ENCODE measurements at places on chromosomes 13 and 19.
A peak's percentile ranks its signal among the peaks of the same experiment; 100 is the strongest.

- no peak overlapping the region for H3K27ac ChIP-seq
- H3K4me3 ChIP-seq: no peak overlapping the region
- peaks cover 8% of the 10 kb centered on the region for H3K36me3 ChIP-seq
- no peaks in the 10 kb centered on the region for H3K27me3 ChIP-seq
- DNase-seq: no peak
These were observed 1.5 kb upstream of the GZMM start for GRCh38 chr19:542173-542866.

GRCh38 chr13:46586751-46587514 lies 34.0 kb downstream of the LRCH1 start:
- no peak for DNase-seq
- H3K4me1 ChIP-seq: peaks cover 31% of the 10 kb centered on the region
- H3K4me3 ChIP-seq: no peak overlapping the region
- H3K36me3 ChIP-seq: peaks cover 3% of the 10 kb centered on the region

- peaks cover 49% of the 10 kb centered on the region for H3K4me1 ChIP-seq
- H3K36me3 ChIP-seq: no peaks in the 10 kb centered on the region
- H3K4me3 ChIP-seq: peak overlapping the region; percentile 94
- DNase-seq: no peak
- no peaks in the 10 kb centered on the region for H3K27me3 ChIP-seq
- peak overlapping the region; percentile 72 for H3K27ac ChIP-seq
These were observed 1.8 kb downstream of the KLF16 start for GRCh38 chr19:1861599-1862031.

DNA sequence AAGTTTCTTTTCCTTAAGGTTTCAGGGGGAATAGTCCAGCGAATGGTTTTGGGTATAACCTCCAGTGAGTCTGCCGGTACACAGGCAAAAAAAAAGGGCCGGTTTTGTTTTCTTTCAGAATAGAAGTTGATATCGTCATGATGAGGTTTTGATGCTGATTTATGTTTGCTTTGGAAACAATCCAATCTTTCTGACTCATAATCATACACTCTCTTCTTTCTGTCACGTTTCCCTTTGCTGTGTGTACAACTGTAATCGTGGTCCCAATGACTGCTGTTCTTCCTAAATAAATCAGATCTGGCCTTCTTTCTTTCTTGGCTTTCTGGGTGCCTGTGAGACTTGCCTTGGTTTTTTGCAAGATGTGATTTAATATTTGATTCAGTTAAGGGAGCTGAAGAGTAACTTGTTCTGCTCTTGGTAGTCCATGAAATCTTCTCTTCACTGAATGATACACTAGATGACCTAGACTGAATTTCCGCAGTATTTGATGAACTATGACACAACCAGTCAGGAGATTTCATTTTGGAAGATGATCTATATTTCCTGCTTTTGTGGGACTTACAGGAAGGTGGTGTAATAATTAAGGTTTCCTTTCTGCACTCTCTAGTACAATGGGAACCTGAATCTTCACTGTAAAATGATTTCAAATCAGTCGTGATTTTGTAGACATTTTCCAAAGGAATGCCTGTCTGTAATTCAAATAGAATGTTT lies 34.9 kb upstream of the METTL21C start:
- H3K36me3 ChIP-seq: no peaks in the 10 kb centered on the region
- H3K4me1 ChIP-seq: no peaks in the 10 kb centered on the region
- H3K27ac ChIP-seq: no peak overlapping the region
- H3K27me3 ChIP-seq: peaks cover 21% of the 10 kb centered on the region

DNA sequence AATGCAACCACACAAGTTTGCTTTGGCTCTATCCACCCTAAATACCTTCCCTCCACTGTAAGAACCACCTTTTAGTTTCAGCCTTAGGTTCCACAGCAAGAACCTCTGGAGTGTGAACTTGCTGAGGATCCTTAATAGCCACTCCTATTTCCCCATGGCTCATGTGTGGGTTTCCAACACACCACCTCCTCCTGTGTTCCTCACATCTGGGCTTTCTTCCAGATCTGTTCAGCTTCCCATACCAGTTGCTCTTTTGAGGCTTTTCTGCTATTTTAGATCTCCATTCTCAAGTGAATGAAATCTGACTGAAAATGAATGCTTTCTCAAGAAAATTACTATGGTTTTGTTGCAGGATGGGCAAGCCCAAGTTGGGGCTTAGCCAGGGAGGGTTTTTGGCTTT lies 104.8 kb upstream of the MIR17HG start:
- H3K4me3 ChIP-seq: no peak overlapping the region
- no peak for DNase-seq
- no peaks in the 10 kb centered on the region for H3K4me1 ChIP-seq

- peaks cover 2% of the 10 kb centered on the region for H3K36me3 ChIP-seq
- H3K27me3 ChIP-seq: no peaks in the 10 kb centered on the region
- peak within 1 kb of the TSS; percentile 89 for H3K27ac ChIP-seq
- H3K4me3 ChIP-seq: peak within 1 kb of the TSS; percentile 90
- peaks cover 27% of the 10 kb centered on the region for H3K4me1 ChIP-seq
These were observed at the start of gene CDK8 for GRCh38 chr13:26253787-26254582. Gene CDK8 (plus strand): TSS chr13:26254129. CDS start chr13:26254642, 513 bp downstream.

DNA sequence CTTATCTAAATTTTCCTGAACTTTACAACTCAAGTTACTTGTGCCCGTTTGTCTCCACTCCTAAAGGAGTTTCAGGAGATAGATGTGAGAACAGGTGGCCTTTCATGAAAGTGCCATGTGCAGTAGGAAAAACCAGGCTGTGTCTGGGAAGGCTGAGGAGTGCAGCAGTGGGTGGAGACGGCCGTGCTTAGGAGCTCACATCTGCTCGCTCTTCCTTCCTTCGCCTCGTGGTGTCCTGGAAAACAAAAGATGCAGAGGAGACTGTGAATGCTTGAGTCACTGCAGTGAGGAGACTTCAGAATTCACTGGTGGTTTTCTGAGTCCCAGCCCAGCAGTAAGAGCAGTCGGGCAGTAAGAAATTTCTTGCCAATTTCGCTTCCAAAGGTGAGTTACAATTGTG lies 138.4 kb upstream of the RNF113B start:
- DNase-seq: no peak
- no peak overlapping the region for H3K4me3 ChIP-seq
- no peaks in the 10 kb centered on the region for H3K36me3 ChIP-seq

- H3K4me1 ChIP-seq: no peaks in the 10 kb centered on the region
- no peaks in the 10 kb centered on the region for H3K27me3 ChIP-seq
- H3K36me3 ChIP-seq: no peaks in the 10 kb centered on the region
- DNase-seq: no peak
- H3K27ac ChIP-seq: no peak overlapping the region
- no peak overlapping the region for H3K4me3 ChIP-seq
These were observed 32.7 kb upstream of the DCLK1 start for GRCh38 chr13:36163809-36164308.

DNA sequence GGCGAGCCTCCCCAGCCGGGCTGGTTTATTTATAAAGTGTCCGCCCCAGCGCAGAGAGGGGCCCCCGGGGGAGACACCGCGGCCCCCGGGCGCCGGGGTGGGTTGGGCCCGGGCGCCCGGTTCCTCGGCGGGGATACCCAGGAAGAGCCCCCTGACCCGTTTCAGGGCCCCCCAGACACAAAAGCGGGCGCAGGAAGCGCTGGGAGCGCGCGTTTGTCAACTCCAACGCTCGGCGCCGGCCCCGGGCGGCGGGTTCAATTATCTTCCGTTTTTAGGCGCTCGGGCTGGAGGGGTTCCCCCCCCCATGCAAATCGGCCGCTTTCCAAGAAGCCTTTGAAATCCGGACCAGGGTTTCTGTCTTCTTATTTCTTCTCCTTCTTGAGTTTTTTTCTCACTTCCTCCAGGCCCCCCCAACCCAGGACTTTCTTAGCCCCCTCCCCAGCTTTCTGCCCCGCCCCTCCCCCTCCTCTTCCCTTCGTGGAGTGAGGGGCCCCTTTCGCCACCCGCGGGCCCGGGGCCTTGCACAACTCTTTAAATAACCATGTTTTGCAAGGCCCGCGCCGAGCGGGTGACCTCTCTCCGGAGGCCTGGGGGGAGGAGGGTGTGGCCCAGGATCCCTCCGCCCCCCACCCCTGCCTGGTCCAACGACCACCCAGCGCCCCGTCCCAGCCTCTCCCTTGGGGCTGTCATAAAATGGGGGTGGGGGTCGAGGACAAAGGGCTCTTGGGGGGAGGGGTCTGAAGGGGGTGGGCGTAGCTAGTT lies 935 bp downstream of the ARID3A start:
- peaks cover 5% of the 10 kb centered on the region for H3K36me3 ChIP-seq
- peak overlapping the region; percentile 83 for H3K27ac ChIP-seq
- DNase-seq: no peak
- peaks cover 18% of the 10 kb centered on the region for H3K4me1 ChIP-seq
- H3K27me3 ChIP-seq: no peaks in the 10 kb centered on the region
- peak overlapping the region; percentile 81 for H3K4me3 ChIP-seq

DNA sequence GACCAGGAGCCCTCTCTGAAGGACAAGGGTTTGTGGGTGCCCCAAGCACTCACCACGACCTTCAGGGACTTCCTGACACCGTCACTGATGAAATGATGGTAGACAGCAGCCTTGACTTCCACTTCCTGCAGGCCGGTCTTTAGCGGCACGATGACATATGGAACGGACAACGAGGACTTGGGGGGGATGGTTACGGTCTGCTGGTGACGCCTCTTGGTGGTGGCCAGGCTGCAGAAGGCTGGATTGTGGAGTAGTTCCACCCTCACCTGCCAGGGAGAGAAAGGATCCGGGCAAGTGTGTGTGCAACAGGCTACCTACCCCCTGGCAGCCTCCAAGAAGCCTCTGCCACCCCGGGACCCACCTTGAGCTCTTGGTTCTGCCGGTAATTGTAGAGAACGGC lies 23.2 kb downstream of the C3 start:
- H3K27me3 ChIP-seq: no peaks in the 10 kb centered on the region
- no peak for DNase-seq
- no peak overlapping the region for H3K27ac ChIP-seq
- H3K4me1 ChIP-seq: peaks cover 4% of the 10 kb centered on the region
- H3K36me3 ChIP-seq: no peaks in the 10 kb centered on the region
- no peak overlapping the region for H3K4me3 ChIP-seq

DNA sequence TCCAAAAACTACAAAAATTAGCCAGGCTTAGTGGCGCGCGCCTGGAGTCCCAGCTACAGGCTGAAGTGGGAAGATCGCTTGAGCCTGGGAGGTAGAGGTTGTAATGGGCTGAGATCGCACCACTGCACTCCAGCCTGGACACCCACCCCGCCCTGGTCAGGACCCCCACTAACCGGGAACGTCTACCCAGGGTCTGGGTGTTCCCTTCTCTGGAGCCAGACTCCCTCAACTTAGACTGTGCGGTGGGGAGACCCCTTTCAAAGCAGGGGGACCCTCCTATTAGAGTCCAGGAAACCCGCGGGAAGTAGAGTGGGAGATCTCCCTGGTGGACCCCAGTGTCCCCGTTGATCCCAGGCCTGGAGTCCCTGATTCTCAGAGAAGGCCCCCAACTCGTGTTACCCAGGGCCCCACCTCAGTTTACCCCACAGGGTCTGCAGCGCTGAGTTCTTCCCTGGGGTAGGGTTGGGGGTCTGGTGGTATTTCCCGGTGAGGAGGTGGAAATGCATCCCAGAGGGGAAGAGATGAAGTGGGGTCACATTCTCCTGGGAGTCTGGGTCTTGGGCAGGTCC lies 6.1 kb upstream of the ARRDC2 start:
- peaks cover 14% of the 10 kb centered on the region for H3K36me3 ChIP-seq
- peak overlapping the region; percentile 87 for H3K27ac ChIP-seq
- peaks cover 41% of the 10 kb centered on the region for H3K4me1 ChIP-seq
- DNase-seq: no peak

DNA sequence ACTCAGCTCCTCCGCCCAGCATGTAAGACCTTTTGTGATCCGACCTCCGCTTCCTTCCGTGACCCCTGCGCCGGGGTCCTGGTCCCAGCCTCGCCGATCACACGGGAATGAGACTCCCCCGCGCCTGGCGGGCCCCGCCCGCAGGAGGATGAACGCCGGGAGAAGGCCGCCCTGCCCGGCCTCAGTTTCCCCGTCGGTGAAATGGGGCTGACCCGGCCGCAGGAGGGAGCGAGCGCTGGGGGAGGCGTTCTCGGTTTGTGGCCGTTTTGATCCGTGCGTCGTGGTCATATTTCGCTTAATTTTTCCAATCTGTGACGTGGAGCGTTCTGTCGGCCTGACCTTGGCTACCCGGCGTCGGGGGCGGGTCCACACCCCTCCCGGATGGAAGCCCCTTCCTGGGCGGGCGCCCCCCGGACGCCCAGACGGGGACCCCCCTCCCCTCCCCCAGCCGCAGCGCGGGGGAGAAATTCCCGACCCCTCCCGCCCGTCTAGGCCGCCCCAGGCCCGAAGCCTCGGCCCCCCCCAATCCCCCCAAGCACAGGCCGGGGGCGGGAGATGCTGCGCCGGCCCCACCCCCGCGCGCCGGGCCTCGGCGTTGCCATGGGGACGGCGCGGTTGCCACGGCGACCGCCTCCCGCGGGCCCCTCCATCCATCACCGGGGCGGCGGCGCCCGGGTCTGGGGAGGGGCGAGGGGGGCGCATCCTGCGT lies 11.1 kb downstream of the PALM start:
- no peak for DNase-seq
- H3K4me3 ChIP-seq: no peak overlapping the region
- no peaks in the 10 kb centered on the region for H3K4me1 ChIP-seq
- no peak overlapping the region for H3K27ac ChIP-seq
- H3K36me3 ChIP-seq: no peaks in the 10 kb centered on the region

DNA sequence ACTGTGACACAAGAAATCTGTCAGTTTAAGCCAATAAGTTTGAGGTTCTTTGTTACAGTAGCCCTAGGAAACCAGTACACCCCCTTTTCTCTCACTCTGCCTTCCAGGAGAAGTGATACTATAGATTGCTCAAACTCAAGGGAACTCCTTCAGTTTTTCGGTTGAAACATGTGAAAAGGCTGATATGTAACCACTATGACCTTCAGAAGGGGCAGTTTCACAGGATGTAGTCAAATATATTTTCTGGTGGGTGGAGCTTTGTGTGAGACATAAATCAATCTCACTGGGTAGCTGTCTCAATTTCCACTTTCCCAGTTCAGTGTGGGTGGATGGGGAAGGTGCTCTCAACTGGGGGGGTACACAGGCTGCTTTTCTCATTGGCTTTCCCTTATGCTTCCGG lies 41.7 kb downstream of the HTR2A start:
- no peak overlapping the region for H3K27ac ChIP-seq
- H3K27me3 ChIP-seq: peaks cover 5% of the 10 kb centered on the region
- H3K4me3 ChIP-seq: no peak overlapping the region
- no peaks in the 10 kb centered on the region for H3K36me3 ChIP-seq
- no peaks in the 10 kb centered on the region for H3K4me1 ChIP-seq

GRCh38 chr19:17860331-17860992 lies 752 bp downstream of the RPL18A start:
- no peak for DNase-seq
- no peaks in the 10 kb centered on the region for H3K27me3 ChIP-seq
- H3K4me3 ChIP-seq: peak overlapping the region; percentile 90
- peaks cover 22% of the 10 kb centered on the region for H3K4me1 ChIP-seq

- peaks cover 10% of the 10 kb centered on the region for H3K27me3 ChIP-seq
- no peak for DNase-seq
- no peaks in the 10 kb centered on the region for H3K36me3 ChIP-seq
- no peak overlapping the region for H3K4me3 ChIP-seq
- no peak overlapping the region for H3K27ac ChIP-seq
These were observed 108.3 kb upstream of the ZNF536 start for GRCh38 chr19:30263830-30264381.

- H3K27ac ChIP-seq: no peak overlapping the region
- peaks cover 59% of the 10 kb centered on the region for H3K36me3 ChIP-seq
- DNase-seq: no peak
- no peak overlapping the region for H3K4me3 ChIP-seq
- peaks cover 70% of the 10 kb centered on the region for H3K4me1 ChIP-seq
These were observed 7.0 kb downstream of the CALM3 start for GRCh38 chr19:46608178-46608577.

All from activated CD4-positive, alpha-beta T cell treated with anti-CD3 and anti-CD28 coated beads, Interleukin-2, amount 10 ng/mL, durations not matched to agents 7 days and 5 days (primary cell).